H54 (cell line): ENCODE measurements at places on chromosomes 2 and 18.

DNA sequence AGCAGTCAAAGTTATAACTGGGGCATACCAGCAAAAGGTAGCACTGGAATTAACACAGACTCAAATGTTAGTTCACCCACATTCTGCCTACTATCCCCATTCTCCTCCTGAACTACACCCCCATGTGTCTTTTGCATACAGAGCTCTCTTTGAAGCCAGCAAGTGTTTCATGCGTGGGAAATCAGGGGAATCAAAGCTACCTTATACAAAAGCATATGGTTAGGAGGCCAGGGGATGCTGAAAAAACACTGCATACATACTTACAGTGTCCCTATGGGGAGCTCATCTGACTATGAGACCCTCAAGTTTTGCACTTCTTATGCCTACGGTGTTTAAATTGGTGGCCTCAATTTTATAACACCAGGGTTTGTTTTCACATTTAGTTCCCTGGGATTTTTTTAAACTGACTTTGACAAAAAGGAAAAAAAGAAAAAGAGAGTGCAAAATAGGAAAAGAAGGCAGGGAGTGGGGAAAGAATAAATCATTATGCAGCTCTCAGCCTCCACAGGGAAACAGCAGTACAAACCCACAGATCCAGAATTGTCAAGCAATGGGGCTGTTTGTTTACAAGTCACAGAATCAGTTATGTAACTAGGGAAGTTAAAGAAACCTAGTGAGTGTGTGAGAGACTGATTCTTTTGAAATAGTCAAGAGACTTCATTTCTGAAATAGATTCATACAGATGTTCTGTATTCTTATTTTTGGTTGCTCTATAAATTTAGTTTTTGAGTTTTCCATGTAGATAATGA lies 20.1 kb upstream of the PPP3R1 start:
- no peak for DNase-seq

GRCh38 chr2:186503827-186504606 lies 18.0 kb downstream of the ZC3H15 start:
- DNase-seq = no peak

GRCh38 chr2:191618046-191618780 lies 59.7 kb upstream of the NABP1 start:
- no peak for DNase-seq

GRCh38 chr18:55376387-55376786 lies 211.6 kb downstream of the TCF4 start:
- no peak for DNase-seq

DNA sequence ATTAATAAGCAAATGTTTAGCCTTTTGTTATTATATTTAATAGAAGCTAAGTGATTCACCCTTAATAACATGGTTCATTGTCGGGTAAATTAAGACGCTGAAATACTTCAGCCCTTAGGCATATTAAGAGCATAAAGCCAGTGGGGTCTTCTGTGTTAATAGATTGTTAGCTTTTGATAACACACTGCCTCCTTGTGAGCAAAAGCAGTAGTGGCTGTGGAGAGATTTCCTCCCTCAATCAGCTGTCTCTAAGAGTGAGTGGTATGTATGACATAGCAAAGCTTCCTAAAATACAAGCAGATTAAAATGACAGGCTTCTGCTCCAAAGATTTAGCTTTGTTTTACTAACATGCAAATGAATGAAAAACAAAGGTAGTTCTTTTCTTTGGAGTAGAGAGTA lies 143.7 kb upstream of the SYT4 start:
- no peak for DNase-seq

- DNase-seq = no peak
These were observed 11.3 kb upstream of the CIB4 start for GRCh38 chr2:26652361-26653041.

DNA sequence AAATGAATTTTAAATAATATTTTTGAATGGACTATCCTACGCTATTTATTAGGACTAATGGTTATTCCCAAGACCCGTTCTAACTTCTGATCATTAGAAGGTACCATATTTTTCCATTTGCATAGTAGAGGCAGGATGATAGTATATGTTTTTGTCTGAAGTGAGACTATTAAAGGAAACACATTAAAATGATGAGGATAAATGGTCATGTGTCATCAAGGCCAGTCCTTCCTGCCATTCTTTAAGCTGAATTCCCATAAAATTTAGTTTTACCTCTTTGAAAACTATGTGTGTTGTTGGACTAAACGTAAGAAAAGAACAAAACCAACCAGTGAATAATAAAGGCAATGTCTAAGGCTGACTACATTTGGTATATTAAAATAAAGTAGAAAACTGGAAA lies 121.8 kb downstream of the SLC8A1 start:
- no peak for DNase-seq

DNA sequence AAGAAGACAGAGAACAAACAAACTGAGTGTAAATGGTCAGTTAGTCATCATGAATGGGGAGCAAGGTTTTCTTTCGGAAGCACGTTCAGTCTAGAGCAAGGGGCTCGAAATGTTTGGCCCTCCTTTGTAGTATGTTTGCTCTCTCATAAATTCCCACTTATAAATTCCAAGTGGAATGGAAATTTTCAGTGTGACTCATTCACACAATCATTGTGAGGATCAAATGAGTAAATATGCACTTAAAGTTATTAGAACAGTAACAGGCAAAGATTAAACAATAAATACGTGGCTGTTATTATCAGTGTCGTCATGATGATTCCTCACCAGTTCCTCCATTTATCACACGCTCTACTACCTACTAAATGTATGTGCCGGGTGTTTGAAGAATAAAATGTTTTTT lies 10.5 kb downstream of the CNGA3 start:
- DNase-seq = no peak

DNA sequence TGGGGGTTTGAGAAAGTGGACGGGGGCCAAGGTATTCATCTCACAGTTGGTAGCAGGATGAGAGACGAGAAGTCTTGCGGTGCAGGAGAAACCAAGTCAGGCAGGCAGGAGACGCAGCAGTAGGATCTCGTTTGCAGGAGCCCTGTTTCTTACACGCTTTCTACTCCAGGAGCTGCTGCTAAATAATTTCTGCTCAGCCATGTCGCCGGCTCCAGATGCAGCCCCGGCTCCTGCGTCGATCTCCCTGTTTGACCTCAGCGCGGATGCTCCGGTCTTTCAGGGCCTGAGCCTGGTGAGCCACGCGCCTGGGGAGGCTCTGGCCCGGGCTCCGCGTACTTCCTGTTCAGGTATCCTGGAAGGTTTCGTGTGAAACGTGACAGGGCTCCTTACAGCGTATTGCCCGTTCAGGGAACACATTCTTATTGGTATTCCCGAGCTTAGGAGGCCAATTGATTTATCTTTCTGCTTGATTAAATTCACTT lies 494 bp downstream of the ANKZF1 start:
- peak; percentile 49 for DNase-seq

DNA sequence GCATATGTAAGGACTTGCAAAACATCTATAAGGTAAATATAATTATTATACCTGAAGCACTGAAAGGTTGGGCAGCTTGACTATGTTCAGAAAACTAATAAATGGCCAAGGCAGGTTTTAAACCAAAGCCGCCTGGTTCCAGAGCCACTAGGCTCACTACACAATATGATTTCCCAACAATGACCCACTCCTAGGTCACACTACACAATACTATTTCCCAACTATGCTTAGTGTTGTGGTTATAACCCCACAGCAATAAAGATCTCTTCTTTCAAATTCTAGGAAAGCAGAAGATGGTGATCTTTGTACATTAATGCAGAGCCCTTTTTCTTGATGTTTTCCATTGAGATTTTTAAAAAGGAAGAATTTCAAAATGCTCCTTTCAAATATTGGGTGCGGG lies 180.4 kb downstream of the CYRIA start:
- DNase-seq = no peak

GRCh38 chr2:12486205-12487118 lies 230.3 kb upstream of the TRIB2 start:
- no peak for DNase-seq

GRCh38 chr18:11752116-11752911 lies 63.2 kb downstream of the GNAL start:
- no peak for DNase-seq

GRCh38 chr18:56307354-56308170 lies 330.8 kb downstream of the TXNL1 start:
- DNase-seq = no peak

- no peak for DNase-seq
These were observed 126.7 kb downstream of the TMX3 start for GRCh38 chr18:68588169-68588568.

DNA sequence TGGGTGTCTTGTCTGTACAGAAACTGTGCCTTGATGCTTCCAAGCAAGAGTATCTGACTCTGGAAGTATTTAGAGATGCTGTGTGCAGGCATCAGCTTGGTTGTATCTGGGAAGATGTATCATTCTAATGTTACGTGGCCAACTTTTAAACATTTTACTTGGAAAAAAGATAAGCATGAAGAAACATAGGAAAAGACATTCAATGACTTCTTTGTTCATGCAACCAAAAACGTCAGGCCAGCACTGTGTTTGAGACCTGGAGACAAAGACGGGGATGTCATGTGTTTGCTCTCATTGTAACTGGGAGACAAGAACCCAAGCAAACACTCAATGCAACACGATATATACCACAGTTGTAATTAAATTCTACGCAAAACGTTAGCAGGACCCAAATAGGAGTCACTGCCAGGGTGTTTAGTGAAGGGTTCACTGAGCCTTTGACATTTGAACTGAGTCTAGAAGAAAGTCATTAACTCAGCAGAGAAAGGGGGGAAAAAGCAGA lies 8.9 kb upstream of the SESTD1 start:
- no peak for DNase-seq

- no peak for DNase-seq
These were observed 109.2 kb downstream of the THADA start for GRCh38 chr2:43486603-43487002.

DNA sequence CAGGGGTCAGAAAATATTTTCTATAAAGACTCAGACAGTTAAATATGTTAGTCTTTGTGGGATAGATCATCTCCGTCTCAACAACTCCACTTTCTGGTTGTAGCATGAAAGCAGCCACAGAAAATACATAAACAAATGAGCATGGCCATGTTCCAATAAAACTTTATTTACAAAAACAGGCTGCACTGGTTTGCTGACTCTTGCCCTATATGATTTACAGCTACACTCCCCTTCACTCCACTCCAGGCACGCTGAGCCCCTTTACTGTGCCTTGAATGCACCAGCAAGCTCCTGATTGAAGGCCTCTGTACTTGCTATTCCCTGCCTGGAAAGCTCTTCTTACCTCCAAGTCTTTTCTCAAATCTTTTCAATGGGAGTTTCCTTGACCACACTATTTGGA lies 5.8 kb upstream of the STAMBP start:
- DNase-seq = no peak

- DNase-seq = no peak
These were observed 59.6 kb upstream of the CREB1 start for GRCh38 chr2:207469943-207470729.

- DNase-seq = no peak
These were observed 19.8 kb downstream of the ORC2 start for GRCh38 chr2:200943527-200944105.

DNA sequence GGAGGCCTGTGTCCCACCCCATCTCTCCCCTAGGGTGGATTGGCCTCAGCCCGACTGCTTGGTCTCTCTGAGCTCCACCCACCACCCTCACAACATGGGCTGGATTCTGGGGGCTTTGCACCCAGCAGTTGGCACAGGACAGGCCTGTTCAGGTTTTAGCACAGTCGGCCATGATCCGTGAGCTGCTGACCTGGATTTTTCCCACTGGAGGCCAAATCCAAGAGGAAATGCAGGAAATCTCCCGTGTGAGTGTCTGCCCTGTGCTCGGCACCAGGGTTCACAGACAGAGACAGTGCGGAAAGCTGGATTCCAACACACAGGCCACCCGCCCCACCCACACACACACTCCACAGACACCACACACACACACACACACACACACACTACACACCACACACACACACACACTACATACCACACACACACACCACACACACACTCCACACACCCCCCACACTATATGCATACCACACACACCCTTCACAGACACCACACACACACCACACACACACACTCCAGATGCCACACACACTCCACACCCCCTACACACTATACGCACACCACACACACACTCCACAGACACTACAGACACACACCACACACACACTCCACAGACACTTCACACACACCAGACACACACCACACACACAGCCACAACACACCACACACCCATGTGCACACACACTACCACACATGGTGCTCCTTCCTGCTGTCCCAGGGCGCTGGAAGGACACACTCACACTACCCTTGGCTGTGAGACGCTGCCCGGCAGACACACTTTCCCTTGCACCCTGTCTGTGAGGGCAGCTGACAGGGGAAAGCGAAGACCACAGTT lies 14.1 kb downstream of the MBP start:
- no peak for DNase-seq

DNA sequence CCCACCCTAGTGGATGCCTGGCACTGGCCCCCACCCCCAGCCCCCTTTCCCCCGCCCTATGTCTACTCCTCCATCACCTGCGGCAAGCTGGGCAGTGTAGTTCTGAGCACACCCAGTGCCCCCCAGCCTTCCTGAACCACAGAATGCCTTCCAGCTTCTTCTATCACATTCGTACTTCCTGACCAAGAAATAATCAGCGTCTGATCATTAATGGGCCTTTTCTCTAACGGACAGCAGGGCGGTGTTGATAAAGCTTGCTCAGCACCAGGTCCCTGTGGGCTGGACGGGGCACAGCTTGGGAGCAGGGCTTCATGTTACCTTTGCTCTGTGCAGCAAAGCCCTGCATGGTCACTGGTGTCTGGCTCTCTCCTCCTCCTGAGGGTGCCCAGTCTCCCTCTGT lies 15.4 kb downstream of the UXS1 start:
- DNase-seq = no peak

DNA sequence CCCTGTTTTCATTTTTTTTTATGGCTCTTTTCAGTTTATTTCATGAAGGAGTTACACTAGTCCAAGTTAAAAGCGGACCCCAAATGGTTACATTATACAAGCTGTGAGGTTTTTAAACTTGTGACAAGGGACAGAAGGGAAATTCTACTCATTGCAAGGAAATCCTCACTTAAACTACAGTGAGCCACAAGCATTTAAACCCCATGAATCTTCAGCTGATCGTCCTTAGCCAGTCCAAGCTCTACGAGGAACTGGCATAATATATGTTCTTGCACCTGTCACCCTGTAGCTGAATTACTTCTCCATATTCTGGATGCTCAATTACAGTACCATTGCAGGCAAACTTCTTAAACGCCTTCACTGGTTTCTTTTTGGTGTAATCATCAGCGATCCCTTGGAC lies 64.5 kb downstream of the ASAP2 start:
- no peak for DNase-seq

DNA sequence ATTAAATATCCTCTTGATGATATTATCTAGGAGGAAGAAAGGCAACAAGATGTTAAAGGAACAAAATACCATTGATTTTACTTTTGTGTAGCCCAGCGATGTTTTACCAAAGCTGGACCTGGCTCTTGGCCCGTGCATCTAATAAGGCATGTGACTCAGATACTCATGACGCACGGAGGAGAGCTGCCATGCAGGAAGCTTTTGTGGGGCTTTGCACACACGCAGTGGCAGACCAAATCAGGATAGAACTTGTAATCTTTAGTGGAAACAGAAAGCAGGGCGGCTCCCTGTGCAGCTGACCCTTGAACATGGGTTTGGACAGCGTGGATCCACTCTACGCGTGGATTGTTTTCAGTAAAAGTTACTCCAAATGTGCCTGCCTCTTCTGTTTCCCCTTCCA lies 190.0 kb downstream of the NAPG start:
- no peak for DNase-seq

GRCh38 chr2:8624855-8625398 lies 56.9 kb upstream of the ID2 start:
- DNase-seq = no peak
